ENCODE measurements at places on chromosomes 2 and 18.

DNA sequence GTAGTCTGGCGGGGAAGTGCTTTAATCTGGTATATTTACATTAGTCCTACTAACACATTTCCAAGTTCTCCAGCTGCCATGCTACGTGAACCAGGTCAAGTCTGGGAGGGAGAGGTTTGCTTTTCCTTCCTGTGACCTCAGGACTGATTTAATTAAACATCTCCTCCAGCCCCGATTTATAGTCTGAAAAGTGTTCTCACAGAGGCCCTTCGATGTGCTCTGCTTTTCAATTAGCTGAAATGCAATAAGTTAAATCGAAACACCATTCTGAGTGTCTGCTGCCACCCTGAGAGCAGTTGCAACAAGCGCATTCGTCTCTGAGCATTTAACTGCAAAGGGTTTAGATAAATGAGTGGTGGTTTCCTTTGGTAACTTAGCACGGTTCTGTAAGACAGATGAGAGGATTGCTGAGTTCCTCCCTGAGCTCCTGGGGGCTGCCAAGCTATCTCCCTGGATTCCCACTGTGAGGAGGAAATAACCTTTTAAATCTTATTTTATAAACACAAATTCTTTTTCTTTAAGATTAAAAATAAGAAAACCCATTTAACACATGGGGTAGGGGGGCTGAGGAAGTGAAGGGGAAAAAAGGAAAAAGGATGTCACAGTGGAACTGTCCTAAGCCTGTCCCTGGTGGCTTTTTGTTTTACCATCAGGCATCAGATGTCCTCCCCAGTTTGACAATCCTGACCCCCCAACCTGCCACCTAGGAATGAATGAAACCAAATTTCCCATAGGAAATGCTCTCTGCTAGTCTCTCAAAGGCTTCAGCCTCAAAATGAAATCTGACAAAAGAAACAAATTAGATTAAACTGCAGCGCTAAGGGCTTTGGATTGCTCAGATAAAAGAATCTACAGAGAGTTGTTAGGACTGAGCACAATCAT is 56.5 kb upstream of the CREB1 start:
- peak; percentile 21 for DNase-seq

- DNase-seq: no peak
Measured at GRCh38 chr2:231387904-231388724, 7.4 kb upstream of the B3GNT7 start.

DNA sequence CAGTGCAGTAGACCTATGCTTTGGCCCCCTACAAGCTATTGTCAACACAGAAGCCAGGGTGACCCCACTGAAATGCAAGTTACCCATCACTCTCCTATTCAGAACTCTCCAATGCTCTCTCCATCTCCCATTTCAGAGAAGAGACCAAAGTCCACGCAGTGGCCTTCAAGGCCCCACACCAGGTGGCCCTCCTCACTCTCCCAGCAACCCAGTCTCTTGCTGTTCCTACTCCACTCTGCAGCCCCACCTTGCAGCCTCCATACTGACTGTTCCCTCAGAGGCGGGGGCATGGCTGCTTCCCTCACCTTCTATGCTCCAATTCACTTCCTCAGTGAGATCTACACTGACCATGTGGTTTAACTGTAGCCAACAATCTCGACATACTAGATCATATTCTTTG is 313.3 kb downstream of the CELF4 start:
- DNase-seq: no peak

DNA sequence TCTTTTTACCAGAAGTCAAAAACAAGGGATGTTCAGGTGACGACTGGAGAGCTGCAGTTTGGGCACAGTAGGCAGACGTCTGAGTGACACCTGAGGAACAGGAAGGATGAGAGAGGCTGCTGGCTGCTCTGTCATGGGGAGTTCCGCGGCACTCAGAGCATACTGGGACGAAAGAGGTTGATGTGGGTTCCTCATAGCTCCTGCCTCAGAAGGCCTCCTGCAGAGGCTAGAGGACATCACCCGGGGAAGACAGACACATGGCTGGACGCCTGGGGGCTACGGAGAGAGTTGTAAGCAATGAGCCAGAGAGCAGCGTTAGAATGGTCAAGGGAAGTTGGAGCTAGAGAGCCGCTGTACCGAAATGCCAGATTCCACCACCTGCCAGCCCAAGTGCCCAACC is 45.1 kb upstream of the GLI2 start:
- no peak for DNase-seq

GRCh38 chr2:58834404-58834803 is 593.3 kb upstream of the FANCL start:
- no peak for DNase-seq

- no peak for DNase-seq
Measured at GRCh38 chr2:20496076-20496872, 49.4 kb downstream of the RHOB start.

DNA sequence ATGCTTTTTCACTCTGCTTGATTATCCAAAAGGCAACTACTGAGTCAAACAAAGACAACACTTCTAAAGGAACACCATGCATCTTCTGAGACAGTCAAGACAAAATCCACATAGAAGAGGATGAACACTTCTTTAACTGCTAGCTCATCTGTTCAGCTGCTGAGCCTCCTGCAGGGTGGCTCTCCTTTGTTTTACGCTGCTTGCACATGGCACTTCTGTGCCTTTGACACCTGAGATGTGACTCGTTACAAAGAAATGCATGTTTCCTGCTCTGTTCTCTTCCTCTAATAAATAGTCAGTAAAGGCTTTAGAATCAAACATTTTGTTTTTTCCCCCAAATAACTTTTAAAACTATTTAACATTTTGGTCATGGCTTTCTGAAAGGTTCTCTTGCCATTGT is 1129.4 kb downstream of the TDRD15 start:
- DNase-seq: no peak

DNA sequence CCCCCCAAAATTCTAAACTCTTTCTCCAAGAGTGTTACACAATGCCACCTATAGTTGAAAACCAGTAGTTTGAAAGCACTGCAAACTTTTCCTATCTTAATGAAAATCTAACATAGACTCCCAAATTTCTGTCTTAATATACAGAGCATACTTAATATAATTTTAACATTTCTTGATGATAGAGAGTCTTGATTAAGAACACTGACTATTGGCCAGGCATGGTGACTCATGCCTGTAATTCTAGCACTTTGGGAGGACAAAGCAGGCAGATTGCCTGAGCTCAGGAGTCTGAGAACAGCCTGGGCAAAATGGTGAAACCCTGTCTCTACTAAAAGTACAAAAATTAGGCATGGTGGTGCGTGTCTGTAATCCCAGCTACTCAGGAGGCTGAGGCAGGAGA is 34.2 kb downstream of the ASXL2 start:
- no peak for DNase-seq

- no peak for DNase-seq
Measured at GRCh38 chr2:145687442-145688134, 1167.7 kb upstream of the ZEB2 start.

DNA sequence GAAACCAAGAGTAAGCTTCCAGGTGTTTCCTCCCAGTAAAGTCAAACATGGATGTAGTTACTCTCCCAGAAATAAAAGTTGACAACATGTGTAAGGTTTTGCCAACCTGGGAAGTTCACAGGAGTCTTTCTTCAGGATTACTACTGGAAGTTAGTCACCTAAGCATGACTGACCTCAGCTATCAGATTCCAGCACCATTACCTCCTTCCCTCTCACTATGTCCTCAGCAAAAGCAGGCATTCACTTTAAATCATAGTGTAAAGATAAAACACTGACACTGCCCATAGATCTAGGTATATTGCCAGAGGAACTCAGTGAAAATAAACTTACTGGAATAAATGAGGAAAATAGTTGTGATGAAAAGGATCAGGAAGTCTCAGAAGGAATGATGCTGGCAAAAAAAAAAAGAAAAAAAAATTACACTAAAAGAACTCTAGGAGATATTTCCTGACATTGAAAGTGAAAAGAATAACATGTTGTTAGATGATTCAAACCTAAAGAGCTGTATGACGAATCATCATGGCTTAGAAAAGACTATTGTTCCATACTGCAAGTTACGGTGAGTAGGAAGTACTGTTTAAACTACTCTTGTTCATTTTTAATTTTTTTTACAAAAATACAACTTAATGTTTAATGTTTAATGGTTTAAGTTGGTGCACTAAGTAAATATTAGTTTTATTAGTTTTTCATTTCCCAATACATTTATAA is 484.5 kb upstream of the ZNF804A start:
- no peak for DNase-seq

GRCh38 chr2:20696366-20696765 is 29.4 kb downstream of the GDF7 start:
- DNase-seq: no peak

DNA sequence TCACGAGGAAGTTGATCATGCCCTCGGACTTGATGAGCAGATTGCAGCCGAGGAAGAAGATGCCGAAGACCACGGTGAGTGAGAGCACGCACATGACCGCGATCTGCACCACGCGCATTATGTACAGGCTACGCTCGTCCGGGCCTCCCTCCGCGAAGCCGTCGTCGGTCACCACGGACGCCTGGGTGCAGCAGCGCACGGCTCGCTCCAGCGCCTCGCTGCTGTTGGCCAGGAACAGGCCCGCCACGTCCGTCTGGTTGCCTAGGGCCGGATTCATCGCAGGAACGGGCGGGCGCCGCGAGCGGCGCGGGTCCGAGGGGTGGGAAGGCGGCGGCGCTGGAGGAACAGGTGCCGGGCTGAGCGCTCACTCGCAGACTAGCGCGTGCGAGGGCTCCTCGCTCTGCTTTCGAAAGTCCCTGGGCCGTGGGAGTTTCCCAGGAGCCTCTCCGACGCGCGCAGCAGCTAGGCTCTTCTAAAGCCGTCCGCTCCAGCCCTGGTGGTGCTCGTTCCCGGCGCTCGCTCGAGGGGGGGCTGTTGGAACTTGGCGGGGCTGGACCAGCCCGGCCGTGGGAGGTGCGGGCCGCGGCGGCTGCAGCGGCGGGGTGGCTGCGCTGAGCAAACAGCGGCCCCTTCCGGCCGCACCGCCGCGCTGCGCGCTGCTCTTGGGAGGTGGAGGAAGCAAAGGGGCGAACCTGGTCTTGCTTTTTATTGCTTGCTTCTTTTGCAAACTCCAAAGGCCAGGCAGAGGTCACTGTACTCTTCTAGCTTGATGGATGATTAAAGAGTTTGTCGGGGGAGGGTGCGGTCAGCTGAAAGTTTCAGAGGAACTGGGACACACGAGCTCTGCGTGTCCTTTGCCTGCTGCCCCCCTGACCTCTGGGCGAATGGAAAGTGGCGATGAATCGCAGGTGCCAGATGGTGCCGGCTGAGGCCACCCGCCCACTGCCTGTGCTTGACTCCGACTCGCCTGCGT is at the start of gene RPRM:
Gene RPRM (minus strand): TSS at position 474 of the 973 bp plus-strand sequence. CDS start 197 bp downstream, at position 277.
- peak; percentile 52 for DNase-seq

- DNase-seq: no peak
Measured at GRCh38 chr18:33123862-33124518, 316.5 kb downstream of the CCDC178 start.

DNA sequence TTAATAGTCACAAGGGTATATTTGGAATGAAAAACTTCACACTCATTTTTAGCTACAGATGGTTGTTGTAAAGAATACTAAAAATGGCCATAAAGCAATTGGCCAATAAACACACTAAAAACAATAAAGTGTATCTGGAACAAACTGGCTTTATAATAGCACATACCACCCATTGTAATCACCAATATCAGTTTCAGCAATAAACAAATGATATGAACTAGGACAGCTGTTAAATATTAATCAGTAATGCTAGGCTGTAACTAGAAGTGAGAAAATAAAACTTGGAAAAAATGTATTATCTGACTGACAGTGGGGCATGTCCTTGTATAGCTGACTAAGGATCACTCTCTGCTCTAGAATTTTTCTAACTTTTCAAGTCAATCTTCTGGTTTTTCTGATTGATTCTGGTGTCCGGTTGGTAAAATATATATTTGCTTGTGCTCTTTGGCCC is 312.5 kb downstream of the RND3 start:
- no peak for DNase-seq

DNA sequence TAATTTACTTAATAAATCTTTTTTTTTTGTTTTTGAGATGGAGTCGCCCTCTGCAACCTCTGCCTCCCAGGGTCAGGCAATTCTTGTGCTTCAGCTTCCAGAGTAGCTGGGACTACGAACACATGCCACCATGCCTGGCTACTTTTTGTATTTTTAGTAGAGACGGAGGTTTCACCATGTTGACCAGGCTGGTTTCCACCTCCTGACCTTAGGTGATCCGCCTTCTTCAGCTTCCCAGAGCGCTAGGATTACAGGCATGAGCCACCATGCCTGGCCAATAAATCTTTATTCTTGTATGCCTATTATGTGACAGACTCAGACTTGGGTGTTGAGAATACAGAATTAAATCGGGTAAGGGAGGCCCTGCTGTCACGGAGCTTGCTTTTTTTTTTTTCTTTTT is 16.7 kb upstream of the ASXL2 start:
- no peak for DNase-seq

GRCh38 chr2:140526575-140526974 is 1604.2 kb downstream of the LRP1B start:
- DNase-seq: no peak

DNA sequence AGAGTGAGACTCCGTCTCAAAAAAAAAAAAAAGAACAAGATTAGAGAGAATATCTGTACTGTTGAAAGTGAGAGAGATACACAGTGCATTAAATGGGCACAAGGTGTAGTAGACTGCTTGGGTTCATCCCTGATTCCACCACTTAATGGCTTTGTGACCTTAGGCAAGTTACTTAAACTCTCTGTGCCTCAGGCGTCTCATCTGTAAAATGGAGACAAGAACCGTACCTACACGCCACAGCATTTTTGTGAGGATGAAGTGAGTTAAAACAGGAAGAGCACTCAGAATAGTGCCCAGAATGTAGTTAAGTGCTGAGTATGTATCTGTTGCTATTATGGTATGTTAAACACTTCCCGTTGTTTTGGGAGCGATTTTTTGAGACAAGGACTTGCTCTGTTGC is 64.3 kb downstream of the MTHFD2 start:
- DNase-seq: no peak

DNA sequence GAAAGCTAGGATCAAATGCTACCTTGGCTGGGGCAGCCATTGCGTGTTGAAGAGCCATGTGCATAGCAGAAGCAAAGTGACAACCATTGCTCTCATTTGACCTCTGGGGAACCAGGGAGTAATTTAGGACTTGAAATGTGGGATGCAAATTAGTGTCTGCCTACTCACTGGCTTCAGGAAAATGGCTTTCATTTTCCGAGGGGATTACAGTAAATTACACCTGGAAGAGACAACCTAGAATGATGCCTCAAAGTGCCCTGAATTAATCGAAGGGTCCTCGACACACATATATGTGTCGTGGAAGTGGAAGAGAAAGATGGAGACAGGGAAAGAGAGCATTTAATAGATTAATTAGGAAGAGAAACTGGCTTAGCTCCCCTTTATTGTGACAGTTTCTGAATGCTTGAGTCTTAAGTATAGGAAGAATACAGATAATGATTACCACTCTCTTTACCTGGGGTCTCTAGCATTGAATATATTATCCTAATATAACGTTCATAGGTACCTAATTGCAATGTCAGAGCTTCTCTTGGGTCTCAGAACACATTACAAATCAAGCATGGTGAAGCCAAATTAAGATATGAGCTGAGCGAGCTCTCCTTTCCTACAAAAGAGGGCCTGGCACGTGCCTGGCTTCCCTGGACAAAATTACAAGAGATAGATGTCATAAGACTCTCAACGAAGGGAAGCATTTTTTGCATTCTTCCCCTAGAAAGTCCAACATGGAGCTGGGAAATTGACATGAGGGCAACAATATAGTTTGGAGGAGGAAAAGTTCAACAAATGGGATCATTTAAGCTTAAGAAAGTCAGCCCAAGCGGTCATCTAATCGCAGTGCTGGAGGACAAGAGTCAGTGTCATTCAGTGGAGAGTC is 59.5 kb downstream of the MYCN start:
- DNase-seq: no peak
